A549 treated with DMSO at 1 μM for 4 hours (cell line): ENCODE measurements at places on chromosomes 16 and 17. TPM values are rescaled to one million over a fixed set of nuclear protein-coding genes. Genes with fewer than 3 reads are reported as not detected.

The SNAI3 gene
- total RNA-seq: 0.11 to 0.26 TPM (median 0.15 TPM) in 5 replicates

The ABCC3 gene
- 122 to 146 TPM (median 140 TPM) in 5 replicates for total RNA-seq

The NPTX1 gene
- 63.6 to 108 TPM (median 84.7 TPM) in 5 replicates for total RNA-seq

The KRTAP3-2 gene
- 0.26 to 0.35 TPM (median 0.34 TPM) in 3 of 5 replicates, not detected in the others for total RNA-seq

The SRCIN1 gene
- 2.3 to 2.9 TPM (median 2.8 TPM) in 5 replicates for total RNA-seq

The KRT28 gene
- total RNA-seq: not detected in 5 replicates

The PRDM7 gene
- 0.03 TPM in 1 of 5 replicates, not detected in the others for total RNA-seq

The EVPLL gene
- not detected in 5 replicates for total RNA-seq

The TP53TG3 gene
- total RNA-seq: 0.17 to 1.1 TPM (median 0.42 TPM) in 4 of 5 replicates, not detected in the other

The HBA2 gene
- 0.23 to 0.44 TPM (median 0.27 TPM) in 3 of 5 replicates, not detected in the others for total RNA-seq

The PYY gene
- total RNA-seq: 0.17 TPM in 1 of 5 replicates, not detected in the others

The VPS9D1 gene
- 3.0 to 4.8 TPM (median 4.6 TPM) in 5 replicates for total RNA-seq

The FMNL1 gene
- 31.1 to 48.3 TPM (median 44.1 TPM) in 5 replicates for total RNA-seq

The ZG16 gene
- not detected in 5 replicates for total RNA-seq

The TEX19 gene
- 0.31 to 0.56 TPM (median 0.48 TPM) in 5 replicates for total RNA-seq

The PRAC2 gene
- not detected in 5 replicates for total RNA-seq

The FBXL19 gene
- total RNA-seq: 12.1 to 25.6 TPM (median 20.3 TPM) in 5 replicates

The CCDC154 gene
- 0.09 to 0.57 TPM (median 0.28 TPM) in 5 replicates for total RNA-seq

The RNF157 gene
- 5.7 to 8.7 TPM (median 6.8 TPM) in 5 replicates for total RNA-seq

The KRT24 gene
- total RNA-seq: not detected in 5 replicates

The MED31 gene
- 23.0 to 35.7 TPM (median 34.1 TPM) in 5 replicates for total RNA-seq

The SDK2 gene
- 0.30 to 0.56 TPM (median 0.45 TPM) in 5 replicates for total RNA-seq

The TBX6 gene
- 0.20 to 0.45 TPM (median 0.25 TPM) in 5 replicates for total RNA-seq

The ESRP2 gene
- total RNA-seq: 0.05 to 0.19 TPM (median 0.09 TPM) in 4 of 5 replicates, not detected in the other

The ITGAX gene
- total RNA-seq: 1.2 to 2.0 TPM (median 1.4 TPM) in 5 replicates

The CA5A gene
- total RNA-seq: not detected in 5 replicates

The LYRM9 gene
- total RNA-seq: 0.95 to 2.3 TPM (median 1.5 TPM) in 5 replicates

The ICAM2 gene
- total RNA-seq: 0.15 to 0.23 TPM in 2 of 5 replicates, not detected in the others

The CRYM gene
- 1.3 to 2.3 TPM (median 1.7 TPM) in 5 replicates for total RNA-seq

The ANKRD40CL gene
- not detected in 5 replicates for total RNA-seq

The FA2H gene
- 30.8 to 39.8 TPM (median 33.6 TPM) in 5 replicates for total RNA-seq

The CMTM2 gene
- not detected in 5 replicates for total RNA-seq

The ACE gene
- 0.21 to 0.57 TPM (median 0.37 TPM) in 5 replicates for total RNA-seq

The PLEKHG4 gene
- 13.3 to 19.0 TPM (median 18.7 TPM) in 5 replicates for total RNA-seq

The TRIM65 gene
- total RNA-seq: 32.2 to 45.2 TPM (median 37.3 TPM) in 5 replicates

The PPL gene
- 2.5 to 3.0 TPM (median 2.6 TPM) in 5 replicates for total RNA-seq

The UTP4 gene
- total RNA-seq: 84.7 to 89.7 TPM (median 86.4 TPM) in 5 replicates

The KRT33A gene
- not detected in 5 replicates for total RNA-seq

The BAIAP2 gene
- total RNA-seq: 55.3 to 75.1 TPM (median 58.0 TPM) in 5 replicates

The TBC1D3C gene
- 0.06 TPM in 1 of 5 replicates, not detected in the others for total RNA-seq

The IRX5 gene
- total RNA-seq: 1.9 to 2.2 TPM (median 2.1 TPM) in 5 replicates

The NAGS gene
- total RNA-seq: 0.77 to 1.4 TPM (median 1.0 TPM) in 5 replicates

The SCNN1B gene
- 0.11 to 0.30 TPM (median 0.19 TPM) in 4 of 5 replicates, not detected in the other for total RNA-seq

The KRT31 gene
- not detected in 5 replicates for total RNA-seq

The NPIPB2 gene
- total RNA-seq: 2.1 to 4.8 TPM (median 4.4 TPM) in 5 replicates

The TPSG1 gene
- 0.10 to 0.22 TPM (median 0.12 TPM) in 3 of 5 replicates, not detected in the others for total RNA-seq
